IPS DF 19.7 (cell line): ENCODE measurements at places on chromosomes 16 and 17.

GRCh38 chr16:73434621-73435020 lies 386.7 kb upstream of the ZFHX3 start:
- no peak for DNase-seq

DNA sequence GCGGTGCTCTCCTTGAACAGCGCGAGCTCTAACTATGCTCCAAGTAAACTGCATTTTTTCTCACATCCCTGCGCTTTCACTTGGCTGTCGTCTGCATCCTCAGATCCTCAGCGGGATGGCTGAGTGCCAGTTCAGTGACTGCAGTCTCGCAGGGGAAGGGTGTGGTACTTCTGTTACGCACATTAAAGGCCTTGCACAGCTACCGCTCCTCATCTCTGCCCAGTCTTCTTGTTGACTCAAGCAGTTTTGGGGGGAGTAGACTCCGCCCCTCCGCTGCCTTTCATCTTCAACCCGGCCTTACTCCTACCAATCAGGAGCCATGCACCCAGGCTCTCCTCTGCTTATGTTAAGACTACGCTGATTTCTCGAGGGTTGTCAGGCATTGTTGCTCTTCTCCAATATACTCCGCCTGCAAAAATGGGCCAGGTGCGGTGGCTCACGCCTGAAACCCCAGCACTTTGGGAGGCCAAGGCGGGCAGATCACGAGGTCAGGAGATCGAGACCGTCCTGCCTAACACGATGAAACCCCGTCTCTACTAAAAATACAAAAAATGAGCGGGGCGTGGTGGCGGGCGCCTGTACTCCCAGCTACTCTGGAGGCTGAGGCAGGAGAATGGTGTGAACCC lies 10.0 kb downstream of the ATP5PD start:
- no peak for DNase-seq

DNA sequence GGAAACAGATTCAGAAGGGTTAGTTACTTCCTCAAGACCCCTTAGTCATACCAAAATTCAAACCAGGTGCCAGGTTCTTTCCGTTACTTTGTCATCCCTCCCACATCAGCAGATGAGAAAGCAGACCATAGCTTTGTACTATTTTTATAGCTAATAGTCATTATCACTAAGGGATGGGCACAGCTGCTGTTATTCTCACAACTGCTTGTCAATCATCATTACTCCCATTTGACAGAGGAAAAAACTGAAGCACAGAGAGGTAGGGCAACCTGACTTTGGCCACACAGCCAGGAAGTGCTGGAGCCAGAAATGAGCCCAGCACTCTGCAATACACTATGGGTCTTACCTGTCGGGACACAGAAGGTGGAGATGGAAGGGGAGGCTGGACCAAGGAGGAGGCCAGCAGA lies 30.0 kb downstream of the TEKT5 start:
- DNase-seq: no peak

DNA sequence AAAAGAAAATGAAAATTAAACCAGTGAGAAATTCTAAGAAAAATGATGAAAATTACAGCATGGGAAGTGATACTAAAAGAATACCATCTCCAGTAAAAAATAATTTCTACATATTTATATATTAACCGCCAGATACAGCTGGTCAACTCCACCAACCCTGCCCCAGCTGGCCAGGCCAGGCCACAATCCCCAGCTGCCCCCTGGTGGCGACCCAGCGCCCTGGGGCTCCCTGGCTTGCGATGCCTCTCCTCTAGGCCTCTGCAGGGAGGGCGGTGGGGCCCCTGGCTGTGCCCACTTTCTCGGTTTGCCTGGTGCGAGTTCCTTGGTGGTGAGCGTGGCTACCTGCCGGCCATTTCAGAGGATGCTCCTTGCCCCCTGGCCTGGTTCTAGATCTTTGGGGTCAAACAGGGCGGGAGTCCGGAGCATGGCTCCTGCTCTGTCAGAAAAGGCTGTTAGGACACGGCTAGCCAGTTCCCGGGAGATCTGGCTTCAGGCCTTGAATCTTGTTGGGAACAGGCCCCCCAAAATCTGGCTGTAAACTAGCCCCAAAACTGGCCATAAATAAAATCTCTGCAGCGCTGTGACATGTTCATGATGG lies 14.5 kb downstream of the GLIS2 start:
- DNase-seq: no peak

DNA sequence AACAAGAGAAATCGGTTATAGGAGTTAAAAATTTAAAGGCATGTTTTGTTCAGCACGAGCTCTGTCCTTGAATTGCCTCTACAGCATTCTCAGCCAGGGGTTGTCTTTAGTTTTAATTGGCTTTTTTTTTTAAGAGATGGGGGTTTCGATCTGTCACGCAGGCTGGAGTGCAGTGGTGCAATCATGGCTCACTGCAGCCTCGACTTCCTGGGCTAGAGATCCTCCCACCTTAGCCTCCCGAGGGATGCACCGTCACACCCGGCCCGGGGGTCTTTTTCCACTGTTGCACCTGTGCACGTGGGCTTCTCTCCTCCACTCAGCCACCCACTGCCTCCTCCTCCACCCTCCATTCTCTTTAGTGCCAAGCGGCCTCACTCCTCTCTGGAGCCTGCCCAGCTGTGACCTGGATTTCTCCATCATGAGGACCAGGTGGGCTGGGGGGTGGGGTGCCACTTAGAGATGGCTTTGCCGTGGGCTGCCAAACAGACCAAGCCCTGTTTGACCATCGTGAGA lies 106.8 kb upstream of the SEC14L1 start:
- DNase-seq: no peak
